ENCODE measurements at places on chromosomes 7 and 10.

- no peak for DNase-seq
Observed at GRCh38 chr7:30965372-30965771, 1.6 kb downstream of the GHRHR start.

DNA sequence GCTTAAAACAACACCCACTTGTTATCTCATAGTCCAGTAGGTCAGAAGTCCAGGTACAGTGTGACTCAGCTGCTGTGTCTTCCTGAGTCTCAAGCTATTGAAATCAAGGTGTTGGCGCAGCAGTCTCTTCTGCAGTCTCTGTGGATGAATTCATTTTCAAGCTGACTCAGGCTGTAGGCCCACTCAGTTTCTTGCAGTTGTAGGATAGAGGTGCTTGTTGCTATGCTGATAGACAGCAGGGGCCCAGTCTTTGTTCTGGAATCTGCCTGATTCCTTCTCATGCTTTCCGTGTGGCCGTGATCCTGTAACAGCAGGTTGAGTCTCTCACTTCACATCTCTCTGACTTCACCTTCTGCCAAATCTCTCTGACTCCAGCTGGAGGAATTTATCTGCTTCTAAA, 400.4 kb upstream of the POM121L12 start:
- no peak for DNase-seq

GRCh38 chr7:154911862-154912455, 91.0 kb downstream of the PAXIP1 start:
- DNase-seq, result no peak

DNA sequence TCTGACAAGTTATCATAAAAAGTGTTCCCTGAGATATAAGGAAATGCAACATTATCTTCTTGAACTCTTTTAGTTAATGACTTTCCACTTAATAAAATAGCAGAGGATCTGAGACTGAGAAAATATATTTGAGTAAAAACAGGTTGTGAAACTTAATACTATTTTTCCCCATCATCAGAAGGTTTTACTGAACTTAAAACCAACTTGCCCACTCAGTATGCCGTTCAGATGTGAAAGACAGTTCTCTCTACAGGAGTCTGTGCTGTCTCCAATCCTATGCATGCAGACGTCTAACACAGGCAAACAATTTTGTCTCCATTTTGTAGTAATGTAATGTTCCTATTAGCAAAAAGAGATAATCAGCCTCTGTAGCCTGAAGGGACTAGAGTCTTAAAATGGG, 38.2 kb upstream of the CYP2C18 start:
- DNase-seq, result no peak

- no peak for DNase-seq
Observed at GRCh38 chr7:127940381-127941160, 90.7 kb downstream of the LRRC4 start.

DNA sequence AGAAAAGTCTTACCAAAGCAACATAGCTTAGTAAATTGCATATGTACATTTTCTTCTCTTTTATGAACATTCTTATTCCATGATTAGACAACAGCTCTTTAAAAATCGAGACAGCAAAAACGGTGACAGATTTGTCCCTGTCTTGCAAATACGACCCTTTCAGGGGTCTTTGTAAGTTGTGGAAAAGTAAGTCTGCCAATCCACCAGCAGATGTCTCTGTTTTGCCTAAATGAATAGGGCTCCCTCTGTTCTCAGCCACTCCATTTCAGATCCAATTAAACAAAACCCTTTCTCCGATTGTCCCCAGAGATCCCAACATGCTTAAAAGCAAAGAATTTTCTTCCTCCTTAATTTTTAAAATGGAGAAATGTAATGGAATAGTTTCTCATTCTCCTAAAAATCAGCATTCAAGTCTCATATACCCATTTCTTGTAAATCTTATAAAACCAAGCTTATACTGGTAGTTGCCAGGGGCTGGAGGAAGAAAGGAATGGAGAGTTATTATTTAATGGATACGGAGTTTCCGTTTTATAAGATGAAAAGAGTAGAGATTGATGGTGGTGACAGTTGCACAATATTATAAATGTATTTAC, 61.0 kb upstream of the NFE2L3 start:
- DNase-seq, result peak; percentile 80

- DNase-seq, result no peak
Observed at GRCh38 chr10:88827671-88828070, 24.0 kb downstream of the ANKRD22 start.

DNA sequence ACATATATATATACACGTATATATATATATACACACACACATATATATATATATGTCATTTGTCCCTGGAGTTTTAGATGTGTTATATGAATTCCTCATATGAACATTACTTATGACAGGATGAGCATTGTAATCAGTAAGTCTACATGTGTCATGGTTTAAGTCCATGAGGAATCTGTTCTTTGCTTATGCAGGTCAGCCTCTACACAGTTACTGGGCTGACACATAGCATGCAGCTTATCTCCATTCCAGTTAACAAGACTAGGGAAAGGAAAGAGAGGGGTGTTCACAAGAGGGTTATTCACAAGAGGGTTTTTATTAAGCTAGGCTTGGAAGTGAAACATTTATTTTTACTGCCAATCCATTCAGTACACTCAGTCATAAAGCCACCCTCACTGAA, 226.7 kb downstream of the SNX13 start:
- DNase-seq, result no peak

DNA sequence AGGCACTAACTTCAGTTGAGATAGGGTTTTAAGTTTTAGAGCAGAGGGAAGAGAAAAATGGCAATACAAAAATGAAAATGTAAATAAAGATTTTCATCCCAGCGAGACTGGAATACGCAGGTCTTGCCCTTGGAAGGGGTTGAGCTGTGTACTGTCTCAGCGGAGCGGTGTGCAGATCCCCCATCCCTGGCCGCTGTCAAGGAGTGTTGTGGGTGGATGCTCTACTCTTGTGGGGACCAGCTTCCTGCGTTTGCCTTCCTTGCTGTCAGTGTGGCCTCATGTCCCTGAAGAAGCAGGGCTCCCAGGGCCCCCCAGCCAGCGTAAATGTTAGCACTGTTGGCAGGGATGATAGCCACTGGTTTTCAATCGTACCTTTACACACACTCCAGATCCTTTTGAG, 249.7 kb upstream of the PITRM1 start:
- DNase-seq, result no peak

DNA sequence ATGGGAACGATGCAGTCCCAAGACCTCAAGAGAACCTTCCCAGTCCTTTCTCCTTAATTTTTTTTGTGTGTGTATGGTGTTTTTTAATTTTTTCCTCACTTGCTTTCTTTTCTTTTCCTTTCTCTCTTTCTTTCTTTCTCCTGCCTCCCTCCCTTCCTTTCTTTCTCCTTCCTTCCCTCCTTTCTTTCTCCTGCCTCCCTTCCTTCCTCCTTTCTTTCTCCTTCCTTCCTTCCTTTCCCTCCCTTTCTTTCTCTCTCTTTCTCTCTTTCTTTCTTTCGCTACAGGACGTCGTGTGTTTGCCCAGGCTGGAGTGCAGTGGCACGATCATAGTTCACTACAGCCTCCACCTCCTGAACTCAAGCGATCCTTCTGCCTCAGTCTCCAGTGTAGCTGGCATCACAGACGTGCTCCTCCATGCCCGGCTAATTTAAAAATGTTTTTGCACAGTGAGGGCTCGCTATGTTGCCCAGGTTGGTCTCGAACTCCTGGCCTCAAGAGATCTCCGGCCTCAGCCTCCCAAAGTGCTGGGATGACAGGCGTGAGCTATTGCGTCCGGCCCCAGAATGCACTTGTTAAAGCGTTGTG, 709 bp upstream of the NIPSNAP2 start:
- DNase-seq, result no peak

- no peak for DNase-seq
Observed at GRCh38 chr10:5832946-5833345, 19.7 kb upstream of the GDI2 start.

- no peak for DNase-seq
Observed at GRCh38 chr7:127678947-127679346, 27.0 kb downstream of the SND1 start.

DNA sequence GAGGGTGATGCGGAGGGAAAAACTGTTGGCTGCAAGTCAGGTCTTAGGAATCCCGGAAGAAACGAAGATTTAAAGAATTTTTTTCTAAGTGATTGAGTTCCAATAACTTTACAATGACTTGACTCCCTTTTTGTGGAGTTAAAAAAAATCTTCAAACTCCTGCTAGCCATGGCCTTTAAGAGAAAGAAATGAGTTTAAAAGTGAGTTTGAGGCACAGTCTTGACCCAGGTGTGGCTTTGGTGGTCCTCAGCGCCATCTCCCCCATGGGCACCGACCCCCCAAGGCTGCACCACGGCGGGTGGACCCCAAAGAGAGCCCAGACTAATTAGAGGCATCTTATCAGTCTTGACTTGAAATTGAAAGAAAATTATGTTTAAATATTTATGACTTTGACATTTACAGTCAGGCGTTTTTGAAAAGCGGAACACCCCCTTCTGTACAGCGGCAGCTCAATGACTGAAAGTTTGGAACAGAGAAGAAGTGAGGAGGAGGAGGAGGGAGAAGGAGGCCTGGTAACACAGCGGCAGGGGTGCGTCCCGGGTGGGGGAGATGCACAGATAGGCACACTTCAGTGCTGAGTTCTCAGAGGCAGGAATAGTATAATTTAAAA, 349.6 kb downstream of the DNAJB6 start:
- no peak for DNase-seq

DNA sequence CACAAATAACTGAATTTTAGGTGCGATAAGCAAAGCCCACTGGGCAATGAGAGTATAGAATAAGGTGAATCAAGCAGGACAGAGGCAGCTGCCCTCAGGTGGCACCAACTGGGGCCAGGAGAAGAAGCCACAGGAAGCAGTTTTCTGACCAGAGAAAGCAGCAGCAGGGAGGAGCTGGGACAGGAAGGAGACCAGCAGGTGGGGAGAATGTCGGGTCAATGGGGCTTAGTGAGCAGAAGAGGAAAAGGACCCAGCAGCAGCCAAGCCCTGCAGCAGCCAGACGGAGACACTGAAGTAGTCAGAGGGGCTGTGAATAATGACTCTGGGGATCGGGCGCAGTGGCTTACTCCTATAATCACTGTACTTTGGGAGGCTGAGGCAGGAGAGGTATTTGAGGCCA, 209.6 kb upstream of the SH2B2 start:
- no peak for DNase-seq

- DNase-seq, result no peak
Observed at GRCh38 chr7:122515404-122515803, 183.5 kb downstream of the RNF133 start.

GRCh38 chr7:8938044-8938805, 504.8 kb downstream of the NXPH1 start:
- no peak for DNase-seq

DNA sequence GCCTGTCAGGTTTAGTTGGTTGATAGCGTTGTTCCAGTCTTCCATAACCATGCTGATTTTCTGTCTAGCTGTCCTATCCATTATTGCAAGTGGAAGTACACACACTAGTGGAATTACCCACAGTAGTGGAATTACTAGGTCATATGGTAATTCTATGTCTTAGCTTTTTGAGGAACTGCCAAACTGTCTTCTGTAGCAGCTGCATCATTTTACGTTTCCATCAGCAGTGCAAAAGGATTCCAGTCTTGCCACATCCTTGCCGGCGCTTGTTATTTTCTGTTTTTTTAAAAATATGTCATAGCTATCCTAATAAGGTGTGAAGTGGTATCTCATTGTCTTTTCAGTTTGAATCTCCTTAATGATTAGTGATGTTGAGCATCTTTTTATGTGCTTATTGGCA, 17.2 kb upstream of the RHBDD2 start:
- no peak for DNase-seq

DNA sequence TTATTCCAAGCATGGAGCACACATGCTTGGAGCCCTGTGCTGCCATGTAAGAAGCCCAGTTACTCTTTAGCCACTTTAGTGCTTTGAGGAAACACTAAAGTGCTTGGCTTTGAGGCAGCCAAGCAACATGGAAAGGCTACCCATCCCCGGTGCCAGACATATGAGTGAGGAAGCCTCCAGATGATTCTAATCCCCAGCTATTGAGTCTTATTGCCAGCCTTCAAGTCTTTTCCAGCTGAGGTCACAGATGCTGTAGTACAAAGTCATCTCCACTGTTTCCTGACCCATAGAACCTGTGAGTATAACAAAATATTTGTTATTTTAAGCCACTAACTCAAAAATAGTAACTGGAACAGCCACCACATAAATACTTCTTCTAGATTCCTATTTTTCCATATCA, 91.4 kb upstream of the CYP26C1 start:
- DNase-seq, result no peak

DNA sequence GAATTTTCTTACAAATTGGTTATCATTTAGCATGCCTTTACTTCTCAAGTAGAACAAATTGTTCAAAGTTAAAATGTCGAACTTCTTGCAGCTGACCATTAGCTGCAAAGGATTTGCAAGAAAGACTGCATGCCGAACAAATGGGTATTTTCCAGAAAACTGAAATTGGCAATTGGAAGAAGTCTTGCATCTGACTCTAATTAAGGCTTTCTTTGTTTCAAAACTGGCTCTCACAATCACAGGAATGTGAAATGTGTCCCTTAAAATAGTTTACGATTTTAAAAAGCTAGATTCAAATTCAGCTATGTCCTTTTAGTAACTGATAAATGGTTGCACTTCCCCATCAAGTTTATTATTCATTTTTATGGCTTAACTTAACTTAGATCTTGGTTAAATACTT, 207.9 kb downstream of the ARL4A start:
- DNase-seq, result no peak

GRCh38 chr10:96538683-96539082, 25.0 kb upstream of the TLL2 start:
- no peak for DNase-seq

DNA sequence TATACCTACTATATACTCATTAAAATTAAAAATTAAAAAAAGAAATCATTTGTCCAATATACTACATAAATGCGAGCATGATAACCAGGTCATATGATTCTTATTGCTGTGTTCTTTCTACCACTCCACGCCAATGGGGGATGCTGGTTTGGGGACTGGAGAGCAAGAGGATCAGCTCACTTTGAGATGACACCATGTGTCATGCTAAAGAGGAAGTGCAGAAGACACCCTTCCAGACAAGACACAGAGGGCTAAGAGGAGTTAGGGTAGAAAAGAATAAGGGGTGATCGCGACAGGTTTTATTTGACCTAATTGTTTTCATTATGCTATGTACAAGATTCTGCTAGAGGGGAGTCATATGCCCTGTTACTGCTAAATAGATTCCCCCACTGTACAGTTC, 33.8 kb upstream of the MGAM2 start:
- no peak for DNase-seq

GRCh38 chr10:60952846-60953220, 8.8 kb upstream of the RHOBTB1 start:
- no peak for DNase-seq

- DNase-seq, result no peak
Observed at GRCh38 chr10:130656582-130657133, 520.5 kb downstream of the GLRX3 start.

- peak; percentile 23 for DNase-seq
Observed at GRCh38 chr10:92552310-92552709, 21.6 kb downstream of the IDE start.

- peak; percentile 70 for DNase-seq
Observed at GRCh38 chr7:101094791-101095375, 9.6 kb downstream of the TRIM56 start.

DNA sequence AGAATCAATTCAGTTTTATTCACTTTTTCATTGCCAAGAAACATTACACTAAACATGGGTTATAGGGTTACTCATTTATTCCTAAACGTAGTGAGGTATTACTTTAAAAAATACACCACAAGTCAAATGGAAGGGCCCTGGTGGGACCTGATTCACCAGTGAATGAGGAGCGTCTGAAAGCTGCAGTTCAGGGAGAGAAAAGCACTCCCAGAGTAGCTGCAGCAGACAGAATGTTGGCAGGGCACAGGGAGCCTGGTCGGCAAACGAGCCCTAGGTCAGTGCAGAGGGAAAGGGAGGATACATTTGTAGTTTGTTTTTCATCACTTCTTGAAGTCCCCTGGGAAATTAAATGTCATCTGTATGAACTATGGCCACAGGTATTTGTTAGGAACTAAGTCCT, 361.7 kb upstream of the ETV1 start:
- no peak for DNase-seq

All from hematopoietic multipotent progenitor cell treated with erythropoietin and hydrocortisone succinate and interleukin-3 and kit ligand, for 6 days (in vitro differentiated cells).